ENCODE measurements at places on chromosomes 3 and 15.

DNA sequence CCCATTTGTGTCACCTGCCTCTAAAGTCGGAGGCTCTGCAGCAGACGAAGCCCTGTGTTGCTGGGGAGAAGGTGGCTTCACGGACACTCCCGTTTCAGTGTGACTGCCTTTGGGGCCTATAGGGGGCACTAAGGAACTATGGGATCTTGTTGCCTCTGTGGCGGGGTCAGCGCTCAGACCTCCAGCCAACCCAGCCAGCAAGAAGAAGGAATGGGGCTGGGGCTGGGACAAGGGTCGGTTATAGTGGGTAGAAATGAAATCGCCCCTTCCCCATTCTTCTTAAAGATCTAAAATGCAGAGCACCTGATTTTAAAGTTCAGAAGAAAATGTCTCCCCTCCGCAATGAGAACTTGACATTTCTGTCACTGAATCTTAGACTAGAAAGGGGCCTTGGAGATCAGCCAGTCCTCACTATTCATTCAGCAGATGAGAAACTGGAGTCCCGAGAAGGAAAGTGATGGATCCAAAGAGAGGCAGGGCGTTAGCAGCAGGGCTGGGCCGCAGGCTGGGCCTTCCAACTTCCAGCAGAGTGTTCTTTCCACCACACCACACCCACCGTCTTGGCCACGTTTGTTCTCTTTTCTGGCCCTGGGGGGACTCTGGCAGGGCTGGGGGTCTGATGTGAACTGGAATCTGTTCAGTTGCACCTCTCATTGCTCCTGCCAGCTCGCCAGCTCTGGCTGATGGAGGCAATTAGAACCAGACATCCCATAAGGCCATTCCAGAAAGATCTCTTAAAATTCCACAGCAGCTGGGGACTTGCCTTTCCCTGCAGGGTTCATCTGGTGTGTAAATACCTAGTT is 195.4 kb downstream of the OPA1 start:
- peak; percentile 66 for DNase-seq

GRCh38 chr3:122305818-122306621 is 19.0 kb upstream of the CSTA start:
- peak; percentile 40 for DNase-seq

GRCh38 chr3:54772051-54772450 is 155.8 kb downstream of the LRTM1 start:
- no peak for DNase-seq

- no peak for DNase-seq
These were observed 276.3 kb downstream of the THSD4 start for GRCh38 chr15:71391421-71392088.

GRCh38 chr3:191141728-191142127 is 57.3 kb upstream of the OSTN start:
- DNase-seq, result no peak

DNA sequence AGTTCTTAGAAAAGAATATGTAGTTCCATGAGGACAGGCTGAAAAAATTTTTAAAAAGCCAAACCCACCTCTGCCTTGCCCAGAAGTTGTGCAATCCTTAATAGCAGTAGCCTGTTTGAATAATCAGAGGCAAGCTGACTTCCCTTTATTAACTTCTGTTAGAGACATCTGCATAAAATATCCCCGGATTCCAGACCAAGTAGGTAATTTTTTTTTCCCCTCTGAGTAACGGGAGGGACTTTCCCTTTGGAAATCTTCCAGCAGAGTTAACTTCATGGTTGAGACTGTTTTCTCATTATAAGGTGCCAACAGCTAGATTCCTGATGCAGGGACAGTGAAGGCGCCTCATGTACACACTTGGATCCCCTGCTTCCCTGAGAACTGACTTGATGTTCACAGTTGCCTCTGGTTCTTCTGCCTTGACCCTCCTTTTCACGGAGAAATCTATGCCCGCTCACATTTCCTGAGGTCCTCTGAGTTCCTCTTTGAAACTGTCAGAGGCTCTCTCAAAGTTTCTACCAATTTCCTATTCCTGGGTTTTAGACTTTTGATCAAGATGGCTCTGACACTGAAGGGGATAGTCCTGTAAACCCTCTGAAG is 227.6 kb upstream of the BHLHE40 start:
- no peak for DNase-seq

DNA sequence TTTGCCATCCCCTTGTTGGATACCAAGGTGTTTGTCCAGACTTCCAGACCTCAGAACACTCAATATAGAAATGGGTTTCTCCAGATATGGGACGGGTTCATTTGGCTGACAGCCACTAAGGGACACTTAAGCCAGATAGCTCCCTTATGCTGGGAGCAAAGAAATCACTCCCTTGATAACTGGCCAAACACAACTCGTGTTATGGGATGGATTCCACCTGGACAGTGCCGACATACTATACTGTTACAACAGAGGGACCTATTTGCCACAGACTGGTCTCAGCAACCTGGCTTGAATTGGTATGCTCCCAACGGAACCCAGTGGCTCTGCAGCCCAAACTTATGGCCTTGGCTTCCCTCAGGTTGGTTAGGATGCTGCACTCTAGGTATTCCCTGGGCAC is 114.0 kb upstream of the PLCL2 start:
- DNase-seq, result no peak

DNA sequence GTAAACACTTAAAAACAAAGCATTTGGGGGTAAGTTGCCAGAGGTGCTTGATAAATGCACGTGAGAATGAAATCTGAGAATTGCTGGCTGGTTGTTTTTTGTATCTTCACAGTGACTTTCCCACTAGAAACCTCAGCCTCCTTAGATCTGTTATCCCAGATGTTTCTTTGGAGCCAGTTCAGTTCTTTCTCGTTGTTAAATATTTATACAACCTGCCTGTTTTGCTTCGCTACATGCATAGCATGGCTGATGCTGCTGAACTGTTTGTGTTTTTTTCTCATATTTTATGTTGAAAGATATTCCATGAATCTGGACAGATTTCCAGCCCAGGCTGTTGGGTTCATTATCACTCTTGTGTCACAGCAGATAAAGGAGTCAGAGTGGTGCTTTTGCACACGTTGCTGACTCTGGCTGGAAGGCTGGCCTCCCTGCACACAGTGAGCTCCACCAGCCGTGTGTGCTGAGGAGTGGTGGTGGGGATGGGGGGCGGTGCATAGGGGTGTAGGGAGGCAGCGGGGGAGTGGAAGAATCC is 80.2 kb downstream of the ARNT2 start:
- DNase-seq, result no peak

DNA sequence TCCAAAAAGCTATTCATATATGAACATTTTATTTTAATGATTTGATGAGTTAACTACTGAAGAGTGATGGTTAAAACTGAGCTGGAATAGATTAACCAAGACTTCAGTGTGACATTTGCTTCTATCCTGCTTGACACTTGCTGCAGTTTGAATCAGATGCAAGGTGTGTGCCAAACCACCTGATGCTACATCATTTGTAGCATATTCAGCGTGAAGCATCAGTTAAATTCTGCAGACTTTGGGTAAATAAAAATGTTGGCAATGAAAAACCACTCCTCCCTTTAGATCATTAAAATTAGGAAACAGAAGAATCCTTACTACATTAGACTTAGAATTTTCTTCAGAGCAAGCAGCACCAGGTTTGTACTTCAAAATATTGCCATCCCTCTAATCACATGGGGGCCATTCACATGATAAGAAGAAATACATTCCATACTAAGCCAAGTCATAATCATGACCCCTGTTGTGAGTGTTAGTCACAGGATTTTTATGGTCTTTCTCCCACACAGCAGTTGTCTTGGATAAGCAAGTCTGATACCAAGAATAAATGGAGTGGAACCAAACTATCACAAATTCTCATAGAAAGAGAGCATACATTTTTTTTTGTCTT is 160.7 kb upstream of the TNIK start:
- no peak for DNase-seq

GRCh38 chr15:43903864-43904290 is 77.1 kb downstream of the WDR76 start:
- peak; percentile 66 for DNase-seq

- no peak for DNase-seq
These were observed 1417.0 kb upstream of the ALCAM start for GRCh38 chr3:103949693-103950092.

DNA sequence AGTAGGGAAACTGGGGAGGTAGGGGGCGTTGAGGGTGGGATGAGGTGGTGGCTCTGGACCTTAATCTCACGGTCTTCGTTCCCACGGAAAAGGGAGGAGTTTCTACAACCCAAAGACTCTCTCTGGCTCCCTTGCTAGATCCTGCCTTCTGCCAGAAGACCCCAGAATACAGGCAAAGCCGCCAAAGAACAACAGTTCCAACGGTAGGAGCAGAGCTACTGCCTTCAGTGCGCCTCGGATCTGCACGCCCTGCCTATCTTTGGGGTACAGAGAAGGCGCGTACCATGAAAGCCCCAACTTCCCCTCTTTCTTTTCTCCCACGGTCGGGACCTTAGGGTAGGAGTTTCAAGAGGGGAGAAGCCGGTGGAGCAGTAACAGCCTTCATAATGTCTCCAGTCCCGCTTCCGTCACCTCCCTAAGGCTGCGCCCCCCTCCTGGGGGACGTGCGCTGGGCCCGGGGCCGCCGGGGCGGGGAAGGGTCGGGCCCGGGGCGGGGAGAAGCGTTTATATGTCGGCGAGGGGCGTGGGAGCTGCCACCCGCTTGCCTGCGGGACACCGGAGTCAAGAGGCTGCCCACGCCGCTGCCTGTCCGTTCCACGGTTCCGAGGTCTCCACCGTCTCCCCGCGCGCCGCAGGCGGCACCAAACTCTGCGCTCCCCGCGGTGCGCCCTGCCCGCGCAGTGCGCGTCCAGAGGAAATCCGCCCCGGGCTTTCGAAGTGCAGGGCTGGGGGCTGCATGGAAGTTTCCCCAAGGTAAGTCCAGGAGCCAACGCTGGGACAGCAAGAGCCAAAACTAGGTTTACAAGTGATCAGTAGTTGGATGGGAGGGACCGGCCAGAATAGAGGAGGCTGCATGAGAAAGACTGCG is at the start of gene COL6A6:
Gene COL6A6 (plus strand): TSS at position 533 of the 868 bp plus-strand sequence. CDS start 43,188 bp downstream, outside the sequence.
- DNase-seq, result no peak

DNA sequence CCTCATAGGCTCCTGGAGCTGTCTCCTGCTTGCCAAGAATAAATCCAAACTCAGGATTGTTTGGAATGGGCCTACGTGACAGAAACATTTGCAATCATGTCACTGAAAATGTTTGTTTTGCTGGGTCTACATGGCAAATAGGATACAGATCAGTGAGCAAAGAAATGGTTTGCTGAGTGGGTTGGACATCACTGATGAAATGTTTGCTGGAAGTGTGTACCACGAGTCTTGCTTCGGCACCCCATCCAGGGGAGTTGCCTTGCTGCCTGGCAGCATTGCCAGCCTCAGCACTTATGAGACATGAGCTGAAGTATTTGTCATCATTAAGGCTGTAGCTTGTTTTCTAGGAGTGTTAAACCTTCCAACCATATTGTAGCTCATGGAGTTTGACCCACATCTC is 213.3 kb upstream of the CFAP20DC start:
- no peak for DNase-seq

- DNase-seq, result no peak
These were observed 363.4 kb upstream of the C2CD4B start for GRCh38 chr15:62528505-62528904.
